RPMI7951 (cell line): ENCODE measurements at places on chromosomes 2 and 18. TPM values are rescaled to one million over a fixed set of nuclear protein-coding genes. Genes with fewer than 3 reads are reported as not detected.

Gene DNAJC5G
- not detected in 2 replicates for total RNA-seq

Gene MDH1B
- total RNA-seq = 1.2 TPM in 2 replicates

Gene KCNE4
- 13.8 and 16.4 TPM in 2 replicates for total RNA-seq

Gene GDF7
- not detected in 2 replicates for total RNA-seq

Gene DSC2
- total RNA-seq = not detected in 2 replicates

Gene ALPI
- total RNA-seq = not detected in 2 replicates

Gene ZNF385B
- total RNA-seq = 0.48 TPM in 1 of 2 replicates, not detected in the other

Gene GREB1L
- total RNA-seq = 0.24 TPM in 1 of 2 replicates, not detected in the other

Gene TMEM247
- total RNA-seq = not detected in 2 replicates

Gene ODC1
- total RNA-seq = 55.2 and 57.0 TPM in 2 replicates

Gene PAX8
- 5.4 and 12.6 TPM in 2 replicates for total RNA-seq

Gene FSIP2
- total RNA-seq = 0.78 and 1.9 TPM in 2 replicates

Gene NEB
- total RNA-seq = under 0.01 and 0.10 TPM in 2 replicates

Gene CYS1
- 0.12 and 2.2 TPM in 2 replicates for total RNA-seq

Gene TCF7L1
- 0.39 TPM in 1 of 2 replicates, not detected in the other for total RNA-seq

Gene RPRM
- not detected in 2 replicates for total RNA-seq
